Thymus (tissue), 14 donors: ENCODE measurements at places on chromosomes 13 and 19.

DNA sequence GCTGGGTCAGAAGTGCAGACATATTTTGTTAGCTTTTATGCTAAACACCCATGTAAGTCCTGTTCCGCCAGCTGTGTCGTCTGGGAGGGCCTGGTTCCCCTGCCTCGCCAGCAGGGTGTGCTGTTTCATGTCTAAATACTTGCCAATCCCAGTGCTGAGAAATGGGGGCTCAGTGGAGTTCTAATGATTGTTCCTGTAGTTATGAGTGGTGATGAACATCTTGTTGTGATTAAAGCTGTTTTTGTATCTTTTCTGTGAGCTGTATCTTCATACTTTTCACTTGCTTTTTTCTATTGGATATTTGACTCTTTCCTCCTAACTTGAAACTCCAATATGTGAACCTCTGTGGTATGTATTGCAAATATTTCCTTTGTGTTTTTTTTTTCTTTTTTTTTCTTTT is 32.7 kb downstream of the KDM4B start:
- peak; percentile 51 for DNase-seq

- no peak for DNase-seq
These were observed 14.6 kb downstream of the CEACAM3 start for GRCh38 chr19:41811036-41811435.

- no peak for DNase-seq
These were observed 55.9 kb upstream of the UQCRFS1 start for GRCh38 chr19:29268721-29269393.

- no peak for DNase-seq
These were observed 437 bp downstream of the SUCLA2 start for GRCh38 chr13:48000559-48001113.

- no peak for DNase-seq
These were observed 248.7 kb downstream of the EFNB2 start for GRCh38 chr13:106286811-106287210.

GRCh38 chr13:32951580-32951979 is 64.6 kb upstream of the KL start:
- DNase-seq, result no peak

- no peak for DNase-seq
These were observed 30.0 kb downstream of the PCDH9 start for GRCh38 chr13:67200183-67200582.

DNA sequence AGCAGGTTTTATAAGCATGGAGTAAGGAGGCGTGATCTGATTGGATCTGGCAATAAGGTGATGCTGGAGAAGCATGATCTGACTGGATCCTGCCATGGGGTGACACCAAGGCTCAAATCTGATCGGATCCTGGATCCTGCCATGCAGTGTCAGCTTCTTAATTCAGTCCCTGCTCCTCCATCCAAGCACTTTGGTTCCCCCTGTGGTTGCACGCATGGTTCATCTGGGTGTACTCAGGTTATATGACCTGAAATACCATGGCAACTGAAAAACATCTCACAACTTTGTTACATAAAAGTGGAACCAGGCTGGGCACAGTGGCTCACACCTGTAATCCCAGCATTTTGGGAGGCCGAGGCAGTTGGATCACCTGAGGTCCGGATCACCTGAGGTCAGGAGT is 17.6 kb upstream of the KLK4 start:
- DNase-seq, result no peak

DNA sequence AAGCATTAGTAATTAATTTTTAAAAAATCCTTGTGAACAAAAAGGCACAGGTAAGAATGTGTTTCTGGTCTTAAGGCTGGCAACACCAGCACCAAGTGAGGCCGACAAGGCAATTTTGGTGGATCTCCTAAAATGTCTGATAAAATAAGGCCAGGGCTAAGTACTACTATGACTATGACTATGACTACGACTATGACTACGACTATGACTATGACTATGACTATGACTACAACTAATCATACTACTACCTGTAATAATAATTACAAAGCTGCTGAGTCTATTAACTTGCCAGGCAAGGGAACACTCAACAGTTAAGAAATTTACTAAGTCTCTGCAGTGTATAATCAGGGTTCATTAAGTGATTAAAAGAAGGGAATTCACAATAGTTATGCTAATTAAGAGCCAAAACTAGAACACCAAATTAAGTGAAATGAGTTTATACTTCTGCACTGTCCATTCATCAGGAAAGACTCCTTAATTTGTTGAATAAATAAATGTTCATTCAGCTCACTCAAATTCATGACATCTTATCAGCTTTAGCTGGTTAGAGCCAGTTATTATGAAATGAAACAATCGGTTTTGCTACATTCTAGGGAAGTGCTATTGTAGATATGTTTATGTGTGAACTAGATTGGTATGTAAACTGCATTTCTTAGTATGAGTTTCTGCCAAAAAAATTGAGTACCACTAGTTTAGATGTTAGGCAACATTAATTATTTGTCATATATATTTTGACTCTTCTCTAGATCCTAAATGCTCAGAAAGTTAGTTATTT is 1626.2 kb upstream of the PCDH20 start:
- no peak for DNase-seq

- DNase-seq, result no peak
These were observed 221.6 kb upstream of the SOX21 start for GRCh38 chr13:94933936-94934335.
